ENCODE measurements at places on chromosomes 11 and 22.
A peak's percentile ranks its signal among the peaks of the same experiment; 100 is the strongest.

DNA sequence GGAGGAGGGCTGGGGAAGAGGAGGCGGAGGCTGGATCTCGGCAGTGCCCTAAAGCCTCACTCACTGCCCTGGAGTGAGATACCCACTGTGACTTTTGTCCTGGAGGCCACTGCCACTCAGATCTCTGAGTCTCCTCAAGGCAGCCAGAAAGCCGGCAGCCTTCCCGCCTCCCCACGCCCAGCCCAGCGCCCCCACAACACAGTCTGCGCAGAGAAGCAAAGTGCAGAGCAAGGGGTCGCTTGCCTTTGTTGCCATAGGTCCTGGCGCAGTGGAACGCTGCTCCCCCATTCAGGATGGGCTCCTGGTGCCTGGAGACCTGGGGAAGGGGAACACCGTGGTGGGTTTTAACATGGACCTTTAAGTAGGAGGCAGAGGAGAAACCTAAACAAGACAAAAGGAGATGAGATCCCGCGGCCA lies 17.6 kb downstream of the PATZ1 start:
- DNase-seq, result no peak

- DNase-seq, result no peak
Measured at GRCh38 chr11:131767421-131767820, 397.0 kb downstream of the NTM start.

DNA sequence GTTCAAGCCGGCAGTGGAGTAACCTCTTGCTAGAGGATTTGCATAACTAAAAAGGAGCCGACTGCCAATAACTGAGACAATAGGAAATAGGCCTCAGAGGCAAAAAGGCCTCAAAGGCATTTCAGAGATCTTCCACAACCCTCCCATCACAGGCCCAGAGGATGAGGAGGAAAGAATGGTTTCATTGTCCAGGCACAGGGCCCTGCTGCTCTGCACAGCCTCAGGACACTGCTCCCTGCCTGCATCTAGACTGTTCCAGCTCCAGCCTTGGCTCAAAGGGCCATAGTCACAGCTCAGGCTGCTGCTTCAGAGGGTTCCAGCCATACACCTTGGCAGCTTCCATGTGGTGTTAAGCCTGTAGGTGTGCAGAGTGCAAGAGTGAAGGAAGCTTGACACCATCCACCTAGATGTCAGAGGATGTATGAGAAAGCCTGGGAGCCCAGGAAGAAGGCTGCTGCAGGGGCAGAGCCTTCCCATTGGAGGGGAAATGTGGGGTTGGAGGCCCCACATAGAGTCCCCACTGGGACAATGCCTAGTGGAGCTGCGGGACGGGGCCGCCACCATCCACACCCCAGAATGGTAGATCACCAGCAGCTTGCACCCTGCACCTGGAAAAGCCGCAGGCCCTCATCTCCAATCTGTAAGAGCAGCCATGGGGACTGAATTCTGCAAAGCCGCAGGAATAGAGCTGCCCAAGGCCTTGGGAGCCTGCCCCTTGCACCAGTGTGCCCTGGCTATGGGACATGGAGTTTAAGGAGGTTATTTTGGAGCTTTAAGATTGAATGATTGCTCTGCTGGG lies 8.2 kb upstream of the LRP5 start:
- DNase-seq, result no peak

DNA sequence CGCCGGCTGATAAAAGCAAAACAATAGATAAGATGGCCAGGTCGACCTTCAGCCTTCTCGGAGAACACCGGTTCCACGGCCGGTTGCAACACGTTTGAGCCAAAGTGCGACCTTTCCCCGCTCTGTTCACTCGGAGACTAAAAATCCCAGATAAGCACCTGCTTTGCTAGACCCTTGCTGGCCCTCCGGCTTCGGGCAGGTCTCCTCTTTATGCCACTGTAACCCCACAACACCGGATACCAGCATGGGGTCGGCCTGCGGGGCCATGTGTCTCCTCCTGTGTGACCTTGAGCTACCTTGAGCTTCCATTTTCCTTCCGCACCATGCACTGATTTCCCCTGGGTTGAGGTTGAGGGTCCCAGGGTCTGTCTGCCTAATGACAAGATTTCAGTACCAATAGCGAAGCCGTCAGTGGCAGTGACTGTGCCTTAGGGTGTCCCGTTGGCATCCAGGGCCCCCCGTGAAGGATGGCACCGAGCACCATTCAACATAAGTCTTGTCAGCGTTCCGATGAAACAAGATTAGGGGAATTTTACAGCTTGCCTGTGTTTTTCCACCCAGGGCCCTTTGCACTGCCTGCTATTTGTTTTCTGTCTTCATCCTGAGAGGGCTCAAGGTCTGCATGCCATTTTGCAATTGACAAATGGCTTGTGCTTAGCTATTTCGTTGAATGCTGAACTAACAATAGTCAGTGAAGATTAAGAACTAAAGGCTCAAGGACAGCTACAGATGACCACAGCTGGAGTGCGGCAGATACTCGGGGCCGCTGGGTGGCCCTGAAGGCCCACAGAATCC lies 118.6 kb downstream of the KCNQ1 start:
- peak; percentile 43 for DNase-seq

DNA sequence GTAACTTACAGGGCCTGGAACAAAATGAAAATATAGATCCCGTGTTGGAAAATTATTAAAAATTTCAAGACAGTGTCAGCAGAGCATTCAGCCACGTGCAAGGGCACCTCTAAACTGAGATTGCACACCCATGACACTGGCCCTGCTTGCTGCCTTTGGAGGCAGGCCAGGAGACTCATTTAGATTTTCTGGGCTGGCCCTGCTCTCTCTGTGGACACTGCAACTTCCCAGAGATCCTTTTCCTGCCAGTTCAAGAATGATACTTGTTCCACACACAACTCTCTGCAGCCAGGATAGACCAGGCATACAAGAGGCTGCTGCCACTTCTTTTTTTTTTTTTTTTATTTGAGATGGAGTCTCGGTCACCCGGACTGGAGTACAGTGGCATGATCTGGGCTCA lies 56.7 kb upstream of the PTPRJ start:
- DNase-seq, result no peak

- no peak for DNase-seq
Measured at GRCh38 chr11:88193278-88193677, 18.0 kb upstream of the RAB38 start.
